Substantia nigra (tissue), 51 donors: ENCODE measurements at places on chromosomes 13 and 19.
A peak's percentile ranks its signal among the peaks of the same experiment; 100 is the strongest.

DNA sequence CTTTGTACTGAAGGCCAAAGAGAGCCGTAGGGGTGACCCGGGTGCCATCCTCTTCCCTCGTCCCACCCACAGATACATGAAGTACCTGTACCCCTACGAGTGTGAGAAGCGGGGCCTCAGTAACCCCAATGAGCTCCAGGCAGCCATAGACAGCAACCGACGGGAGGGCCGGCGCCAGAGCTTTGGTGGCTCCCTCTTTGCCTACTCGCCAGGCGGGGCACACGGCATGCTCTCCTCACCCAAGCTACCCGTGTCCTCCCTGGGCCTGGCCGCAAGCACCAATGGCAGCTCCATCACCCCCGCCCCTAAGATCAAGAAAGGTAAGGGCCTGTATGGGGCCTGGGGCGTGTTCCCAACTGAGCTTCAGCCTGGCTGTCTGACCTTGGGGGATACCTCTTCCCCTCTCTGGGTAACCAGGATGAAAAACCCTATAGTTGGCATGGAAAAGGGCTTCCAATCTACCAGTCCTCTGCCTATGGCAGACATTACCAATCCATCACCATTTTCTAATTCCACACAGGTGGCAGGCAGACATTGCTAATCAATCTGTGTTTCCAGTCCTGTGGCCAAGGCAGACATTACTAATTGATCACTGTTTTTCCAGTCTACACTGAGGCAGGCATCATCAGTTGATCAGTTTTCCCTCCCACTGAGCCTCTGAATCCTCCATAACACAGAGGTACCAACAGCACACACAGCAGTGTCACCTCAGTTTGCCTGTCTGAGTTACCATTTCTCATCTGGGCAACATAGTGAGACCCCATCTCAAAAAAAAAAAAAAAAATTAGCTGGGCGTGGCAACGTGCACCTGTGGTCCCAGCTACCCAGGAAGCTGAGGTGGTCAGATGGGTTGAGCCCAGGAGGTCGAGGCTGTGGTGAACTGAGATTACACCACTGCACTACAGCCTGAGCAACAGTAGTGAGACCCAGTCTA, 19.1 kb upstream of the WDR18 start:
- DNase-seq: no peak

- peak; percentile 74 for DNase-seq
Observed at GRCh38 chr19:11339254-11340098, at the start of gene RAB3D. RAB3D (minus strand) TSS chr19:11339657; CDS start chr19:11337399, 2,258 bp downstream.

GRCh38 chr19:8444677-8445487, at the start of gene HNRNPM:
HNRNPM (plus strand) TSS chr19:8444975; CDS start chr19:8444999, 24 bp downstream.
- DNase-seq: peak; percentile 96

GRCh38 chr19:30070968-30071632, 129.1 kb downstream of the URI1 start:
- DNase-seq: no peak

- no peak for DNase-seq
Observed at GRCh38 chr19:35328851-35329285, at the start of gene CD22. CD22 (plus strand) TSS chr19:35329187; CDS start chr19:35332041, 2,854 bp downstream.

- DNase-seq: no peak
Observed at GRCh38 chr19:5955636-5955935, 22.4 kb downstream of the RANBP3 start.

- peak; percentile 8 for DNase-seq
Observed at GRCh38 chr19:16620018-16620417, 8.0 kb downstream of the MED26 start.

DNA sequence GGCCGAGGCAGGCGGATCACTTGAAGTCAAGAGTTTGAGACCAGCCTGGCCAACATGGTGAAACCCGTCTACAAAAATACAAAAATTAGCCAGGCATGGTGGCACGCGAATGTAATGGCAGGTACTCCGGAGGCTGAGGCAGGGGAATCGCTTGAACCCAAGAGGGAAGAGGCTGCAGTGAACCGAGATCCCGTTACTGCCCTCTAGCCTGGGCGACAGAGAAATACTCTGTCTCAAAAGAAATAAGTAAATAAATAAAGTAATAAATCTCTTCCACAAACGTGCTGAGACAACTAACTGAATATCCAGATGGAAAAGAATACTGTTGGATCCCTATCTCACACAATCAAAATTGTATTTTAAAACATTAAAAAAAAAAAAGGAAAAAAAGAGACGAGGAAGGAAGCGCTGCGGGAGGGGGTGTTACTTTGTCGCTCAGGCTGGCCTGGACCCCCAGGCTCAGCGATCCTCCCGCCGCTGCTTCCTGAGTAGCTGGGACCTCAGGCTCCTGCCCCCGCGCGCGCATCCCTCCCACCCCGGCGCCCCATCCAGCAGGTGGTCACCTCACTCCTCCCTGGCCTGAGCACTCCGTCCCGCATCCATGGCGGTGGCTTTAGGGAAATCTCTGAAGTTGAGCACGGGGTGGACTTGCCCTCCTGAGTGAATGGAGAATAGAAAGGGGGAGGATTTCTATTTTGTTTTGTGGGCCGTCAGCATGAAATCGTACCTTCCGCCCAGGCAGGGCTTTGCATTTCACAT, 628 bp upstream of the ZNF813 start:
- no peak for DNase-seq

DNA sequence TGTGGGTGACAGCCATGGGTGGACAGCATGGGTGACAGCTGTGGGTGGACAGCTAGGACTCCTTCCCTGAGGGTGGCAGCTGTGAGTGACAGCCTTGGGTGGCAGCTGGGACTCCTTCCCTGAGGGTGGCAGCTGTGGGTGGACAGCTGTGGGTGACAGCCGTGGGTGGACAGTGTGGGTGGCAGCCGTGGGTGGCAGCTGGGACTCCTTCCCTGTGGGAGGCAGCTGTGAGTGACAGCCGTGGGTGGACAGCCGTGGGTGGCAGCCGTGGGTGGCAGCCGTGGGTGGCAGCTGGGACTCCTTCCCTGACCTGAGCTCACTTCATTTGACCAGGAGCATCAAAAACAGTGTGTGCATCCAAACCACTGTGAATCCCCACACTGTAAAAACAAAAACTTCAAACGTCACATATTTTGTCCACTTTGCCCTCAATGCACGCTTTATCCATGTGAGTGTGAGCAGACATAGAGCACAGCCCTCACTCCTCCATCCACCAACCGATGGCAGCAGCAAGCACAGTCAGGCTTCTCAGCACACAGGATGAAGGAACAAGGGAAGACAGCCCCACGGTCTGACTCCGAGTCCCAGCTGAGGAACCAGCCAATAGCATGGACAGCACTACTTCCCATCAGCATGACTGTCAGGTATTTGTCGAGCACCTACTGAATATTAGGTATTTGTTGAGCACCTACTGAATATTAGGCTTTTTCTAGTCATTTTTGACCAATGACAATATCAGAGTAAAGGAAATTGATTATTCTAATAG, 1.6 kb upstream of the CFAP97D2 start:
- no peak for DNase-seq

GRCh38 chr13:112774829-112775565, 85.2 kb downstream of the ATP11A start:
- no peak for DNase-seq

- DNase-seq: no peak
Observed at GRCh38 chr13:30266756-30267155, 40.6 kb downstream of the KATNAL1 start.

GRCh38 chr13:25171517-25172302, at the start of gene AMER2:
AMER2 (minus strand) TSS chr13:25172288; CDS start chr13:25171619, 669 bp downstream.
- peak; percentile 83 for DNase-seq

GRCh38 chr13:30121666-30122065, 185.7 kb downstream of the KATNAL1 start:
- no peak for DNase-seq

DNA sequence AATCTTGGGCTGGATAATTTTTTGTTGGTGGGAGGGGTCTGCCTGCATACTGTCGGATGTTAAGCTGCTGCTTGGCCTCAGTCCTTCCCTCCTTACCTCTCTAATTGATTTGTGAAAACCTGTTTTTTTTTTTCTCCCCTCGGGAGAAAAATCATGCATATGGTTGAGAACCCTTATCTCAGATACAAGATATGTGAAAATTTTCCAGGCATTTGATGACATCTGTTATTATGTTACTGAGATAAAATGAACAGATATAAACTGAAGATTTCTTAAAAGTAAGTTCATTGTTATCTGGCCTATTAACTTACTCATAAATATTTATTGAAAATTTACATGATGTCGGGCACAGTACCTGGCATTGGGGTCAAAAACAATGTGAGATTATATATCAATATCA, 1375.7 kb downstream of the PCDH9 start:
- DNase-seq: no peak

GRCh38 chr13:72284791-72285190, 417.8 kb upstream of the DACH1 start:
- DNase-seq: no peak

DNA sequence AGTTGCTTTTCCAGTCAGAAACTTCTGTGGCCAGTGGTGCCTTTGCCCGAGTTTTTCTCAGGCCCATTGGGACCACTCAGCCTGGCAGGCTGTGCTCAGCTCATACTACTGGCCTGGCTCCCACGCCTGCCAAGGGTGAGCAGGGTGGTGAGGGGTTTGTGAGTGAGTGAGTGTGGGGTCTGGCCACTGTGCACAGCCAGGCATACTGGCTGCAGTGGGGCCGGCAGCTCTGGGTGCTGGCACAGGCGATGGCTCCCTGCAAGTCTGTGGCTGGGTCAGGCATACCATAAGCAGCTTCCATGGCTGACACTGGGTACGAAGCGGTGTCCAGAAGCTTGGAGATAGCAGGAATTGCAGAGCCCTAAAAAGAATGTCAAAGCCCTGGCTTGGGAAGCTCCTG, 161.0 kb downstream of the SLITRK6 start:
- DNase-seq: no peak

DNA sequence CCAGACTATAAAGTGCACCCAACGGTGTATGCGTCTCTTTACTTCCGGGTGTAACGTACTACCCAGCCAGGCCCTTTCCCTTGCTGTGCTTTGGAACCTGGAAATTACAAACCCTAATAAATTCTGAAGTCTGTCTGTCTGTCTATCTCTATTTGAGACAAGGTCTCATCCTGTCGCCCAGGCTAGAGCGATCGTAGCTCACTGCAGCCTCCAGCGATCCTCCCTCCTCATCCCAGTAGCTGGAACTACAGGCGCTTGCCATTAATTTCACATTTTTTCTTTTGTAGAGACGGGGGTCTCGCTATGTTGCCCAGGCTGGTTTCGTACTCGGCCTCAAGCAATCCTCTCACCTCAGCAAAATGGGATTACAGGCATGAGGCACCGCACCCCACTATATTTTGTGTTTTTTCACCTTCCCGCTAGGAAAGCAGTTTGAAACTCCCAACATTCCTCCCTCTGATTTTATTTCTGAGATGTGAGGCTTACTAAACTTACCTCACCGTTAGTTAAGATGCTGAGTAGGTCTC, 469 bp upstream of the RNF6 start:
- DNase-seq: no peak

GRCh38 chr19:23394511-23394910, 760 bp downstream of the ZNF91 start:
- no peak for DNase-seq

GRCh38 chr13:50513300-50513877, 330.1 kb downstream of the DLEU7 start:
- no peak for DNase-seq

DNA sequence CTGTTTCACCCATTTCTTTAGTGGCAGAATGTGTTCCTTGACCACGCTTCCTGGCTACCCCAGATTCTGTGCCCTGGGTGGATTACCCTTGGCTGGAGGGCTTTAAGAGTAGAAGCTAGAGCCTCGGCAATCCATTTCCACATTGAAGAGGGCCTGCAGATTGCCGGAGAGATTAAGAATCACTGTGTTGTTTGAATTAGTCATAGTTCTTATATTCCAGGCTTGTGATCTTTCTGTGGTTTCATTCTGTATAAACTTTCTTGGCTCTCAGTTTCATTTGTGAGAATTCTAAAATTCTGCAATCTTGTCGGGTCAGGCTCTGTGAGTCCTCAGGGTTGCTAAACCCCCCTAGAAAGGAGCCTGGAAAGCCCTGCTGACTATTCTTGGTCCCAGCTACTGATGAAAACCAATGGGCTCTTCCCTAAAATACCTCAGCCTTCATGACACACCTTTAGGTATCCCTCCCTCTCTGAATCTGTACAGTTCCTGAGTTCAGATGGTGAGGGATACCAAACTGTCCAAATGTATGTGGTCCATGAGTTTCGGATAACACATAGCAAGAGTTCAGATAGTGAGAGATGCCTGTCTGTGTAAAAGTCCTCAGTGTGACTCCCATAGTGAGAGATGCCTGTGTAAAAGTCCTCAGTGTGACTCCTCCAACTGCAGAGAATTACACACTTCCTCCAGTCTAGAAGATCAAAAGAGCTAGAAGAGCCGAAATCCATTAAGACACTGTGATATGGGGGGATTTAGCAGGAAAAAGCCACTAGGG, 4.3 kb downstream of the PHF11 start:
- DNase-seq: no peak
